ENCODE measurements at places on chromosomes 7 and 10.

DNA sequence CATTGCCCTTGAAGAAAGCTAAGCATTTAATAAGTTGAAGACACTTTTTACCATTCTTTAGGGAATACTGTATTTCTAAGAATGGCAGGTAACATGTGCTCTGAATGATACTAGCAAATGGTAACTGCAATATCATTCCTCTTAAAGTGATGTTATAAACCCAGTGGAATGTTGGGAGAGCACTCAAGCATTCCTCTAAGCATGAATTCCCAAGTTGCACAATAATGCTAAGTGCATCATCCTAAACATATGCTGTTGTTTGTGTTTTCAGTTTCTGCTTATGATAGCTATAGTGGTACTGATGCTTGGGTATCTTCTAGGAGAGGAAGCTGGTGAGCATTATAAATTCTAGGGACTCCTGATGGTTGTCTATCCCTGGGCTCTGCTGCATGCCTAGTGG lies 673.9 kb downstream of the PHTF2 start:
- DNase-seq: no peak

- DNase-seq: no peak
These were observed 62.5 kb upstream of the CHST15 start for GRCh38 chr10:124155781-124156435.

GRCh38 chr10:122181876-122182275 lies 89.2 kb upstream of the BTBD16 start:
- no peak for DNase-seq

DNA sequence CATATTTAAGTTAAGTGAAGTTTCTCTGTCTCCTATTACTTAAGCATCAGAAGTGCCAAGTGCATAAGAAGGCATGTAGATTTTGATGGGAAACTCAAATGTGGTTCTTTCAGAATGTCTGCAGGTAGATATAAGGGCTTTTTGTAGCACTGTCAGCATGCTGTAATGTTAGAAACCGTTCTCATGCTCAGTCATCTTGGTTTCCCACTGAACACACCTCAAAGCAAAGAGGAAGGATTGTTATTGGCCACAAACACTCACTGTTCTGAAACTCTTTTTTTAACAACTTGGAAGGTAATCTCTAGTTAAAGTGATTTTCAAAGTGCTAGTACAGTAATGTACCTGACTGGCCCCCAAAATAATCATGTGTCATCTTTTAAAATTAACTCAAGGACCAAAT lies 126.0 kb downstream of the AASS start:
- DNase-seq: no peak

DNA sequence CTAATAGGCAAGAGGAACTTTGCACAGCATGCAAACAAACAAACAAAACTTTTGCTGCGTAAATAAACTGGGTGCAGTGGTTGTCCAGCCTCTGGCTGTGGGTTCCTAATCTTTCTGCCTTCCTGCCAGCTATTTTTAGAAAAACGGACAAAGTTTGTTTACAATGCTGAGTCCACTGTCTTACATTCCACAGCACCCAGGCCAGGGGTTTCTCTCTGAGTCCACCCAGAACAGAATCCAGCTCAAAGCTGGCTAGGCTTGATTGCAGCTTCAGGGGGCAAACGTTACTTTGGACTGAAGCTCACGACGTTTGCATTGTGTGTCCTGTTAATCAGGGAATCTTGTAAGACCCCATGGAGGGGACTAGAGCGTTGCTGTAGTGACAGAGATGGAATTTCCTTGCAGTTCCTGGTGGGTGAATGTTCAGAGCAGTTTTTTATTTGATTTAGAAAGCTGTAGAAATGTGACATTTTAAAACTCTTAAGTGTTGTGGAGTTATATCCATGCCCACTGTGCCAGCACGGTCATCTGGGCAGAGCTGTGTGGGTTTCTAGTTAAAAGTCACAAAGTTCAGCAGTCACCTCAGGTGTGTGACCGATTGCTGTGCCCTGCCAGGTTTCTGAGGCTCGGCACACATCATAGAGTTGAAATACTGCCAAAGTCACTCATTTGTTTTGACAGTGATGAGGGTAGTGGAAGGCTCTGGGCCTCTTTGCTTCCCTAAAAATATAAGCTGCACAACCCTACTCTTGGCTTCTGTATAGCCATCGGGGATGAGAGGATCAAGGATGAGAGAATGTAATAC lies 247.0 kb downstream of the STK31 start:
- no peak for DNase-seq

DNA sequence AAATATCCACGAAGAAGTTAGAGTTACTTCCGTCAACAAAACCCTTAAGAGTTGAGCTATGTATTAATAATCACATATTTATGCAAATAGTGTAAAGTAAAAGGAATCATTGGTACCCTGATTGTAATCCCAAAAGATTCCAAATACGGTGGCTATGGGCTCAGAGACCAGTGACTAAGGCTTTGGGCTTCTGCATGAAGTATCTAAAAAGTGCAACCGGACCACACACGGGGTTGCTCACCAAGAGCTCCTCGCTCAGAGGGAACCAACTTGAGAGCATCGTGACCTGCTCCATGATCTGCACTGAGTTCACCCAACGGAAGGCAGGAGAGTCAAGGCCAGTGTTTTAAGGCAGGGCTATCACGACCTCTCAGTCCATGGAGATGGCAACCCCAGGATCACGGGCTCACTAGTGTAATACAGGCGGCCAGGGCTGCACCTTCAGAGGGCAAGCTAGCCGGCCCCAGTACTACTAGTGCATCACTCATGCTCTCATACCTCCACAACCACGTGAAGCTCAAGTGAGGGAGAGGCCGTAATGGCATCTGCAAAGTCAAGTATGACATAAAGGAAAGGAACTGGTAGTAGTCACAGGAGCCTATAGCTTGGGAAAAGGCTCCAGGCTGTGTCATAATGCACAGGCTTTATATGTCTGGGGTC lies 77.1 kb upstream of the CAMK2B start:
- DNase-seq: no peak

- DNase-seq: no peak
These were observed 12.4 kb upstream of the SEC24C start for GRCh38 chr10:73731588-73732375.

GRCh38 chr10:79093658-79094411 lies 25.1 kb downstream of the ZMIZ1 start:
- no peak for DNase-seq

DNA sequence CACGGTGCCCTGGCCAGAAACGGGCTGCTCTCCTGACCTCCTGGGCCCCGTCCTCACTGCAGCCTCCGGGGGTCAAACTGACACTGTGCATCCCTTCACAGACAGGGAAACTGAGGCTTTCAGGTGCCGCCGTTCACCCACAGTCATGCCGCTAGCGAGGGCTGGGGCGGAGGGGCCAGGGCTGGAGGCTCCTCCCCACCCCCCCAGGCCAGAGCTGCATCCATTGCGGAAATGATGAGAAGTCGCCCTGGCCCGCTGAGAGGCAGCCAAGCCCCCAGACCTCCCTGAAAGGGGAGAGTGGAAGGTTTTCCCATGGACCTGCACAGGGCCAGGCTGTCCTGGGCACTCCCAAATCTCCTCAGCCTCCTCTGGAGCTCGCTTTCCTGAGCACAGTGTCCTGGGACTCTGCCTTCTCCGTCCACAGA lies 16.5 kb upstream of the INPP5A start:
- DNase-seq: no peak

- no peak for DNase-seq
These were observed 121.3 kb downstream of the MYL10 start for GRCh38 chr7:101507791-101508252.

GRCh38 chr10:6123532-6123931 lies 34.7 kb downstream of the RBM17 start:
- no peak for DNase-seq

DNA sequence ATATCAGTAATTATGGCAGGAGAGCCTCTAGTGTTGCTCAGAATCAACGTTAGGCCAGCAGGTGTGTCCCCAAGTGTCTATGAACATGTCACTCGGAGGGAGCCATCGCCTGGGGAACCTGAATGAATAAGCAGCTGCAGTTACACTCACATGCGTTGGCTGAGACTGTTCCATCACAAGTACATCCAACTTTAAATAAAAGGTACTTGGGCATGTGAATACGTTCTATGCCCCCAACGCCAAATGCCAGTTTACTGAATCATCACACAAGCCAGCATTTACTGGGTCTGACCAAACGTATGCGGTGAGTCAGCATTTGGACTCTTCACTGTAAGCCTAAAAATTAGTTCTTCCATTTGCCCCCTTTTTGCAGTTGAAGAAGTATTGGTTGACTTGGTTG lies 207.6 kb upstream of the PLXNA4 start:
- DNase-seq: no peak

- DNase-seq: no peak
These were observed 516.7 kb upstream of the CELF2 start for GRCh38 chr10:10500937-10501336.

DNA sequence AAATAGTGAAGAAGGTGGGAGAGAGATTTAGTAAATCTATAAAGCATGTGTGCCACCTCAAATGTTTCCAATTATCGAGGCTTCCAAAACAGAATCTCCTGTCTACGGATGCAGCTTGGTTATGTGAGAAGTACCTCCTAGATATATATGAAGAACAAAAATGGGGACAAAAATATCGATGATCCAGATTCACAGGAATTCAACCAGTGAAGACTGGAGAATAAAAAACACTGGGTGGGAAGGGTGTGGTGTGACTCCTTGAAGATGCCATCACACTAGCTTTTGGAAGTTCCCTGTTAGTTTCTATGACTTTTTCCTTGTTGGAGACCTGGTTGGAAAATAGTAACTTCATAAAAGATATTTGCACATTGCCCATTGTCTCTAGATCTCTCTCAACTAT lies 152.4 kb downstream of the LRRC4 start:
- no peak for DNase-seq

DNA sequence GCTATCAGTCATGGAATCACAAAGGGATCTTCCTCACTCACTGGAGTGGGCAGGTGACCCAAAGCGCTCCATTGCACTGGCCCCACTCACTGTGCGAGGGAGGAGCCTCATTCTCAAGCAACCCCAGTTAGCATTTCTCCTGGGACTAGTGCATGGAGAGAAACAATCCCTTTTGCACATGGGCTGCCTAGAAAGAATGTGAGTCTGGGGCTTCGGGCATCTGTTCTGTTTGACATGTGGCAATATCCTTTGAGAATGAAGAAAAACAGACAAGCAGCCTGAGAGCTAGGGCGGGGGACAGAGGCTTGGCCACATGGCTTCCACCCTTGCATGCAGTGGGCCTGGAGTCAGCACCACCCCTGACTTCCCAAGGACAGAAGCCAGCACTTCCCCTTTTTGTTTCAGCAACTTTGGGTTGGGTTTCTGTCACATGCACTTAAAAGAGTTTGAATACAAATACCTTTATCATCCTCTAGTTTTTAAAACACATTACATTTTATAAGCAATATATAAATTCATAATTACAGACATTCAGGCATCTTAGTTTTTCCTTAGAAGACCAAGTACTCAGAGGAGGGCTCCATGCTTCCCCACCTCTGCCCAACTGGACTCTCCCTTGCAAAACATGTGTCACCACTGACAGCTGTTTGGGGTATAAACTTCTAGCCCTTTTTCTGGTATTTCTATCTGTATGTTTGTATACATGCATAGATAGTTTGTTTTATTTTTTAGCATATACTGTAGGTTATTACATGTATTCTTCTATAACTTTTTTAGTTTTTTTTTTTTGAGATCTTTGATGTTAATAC lies 73.8 kb downstream of the RBM20 start:
- DNase-seq: no peak

DNA sequence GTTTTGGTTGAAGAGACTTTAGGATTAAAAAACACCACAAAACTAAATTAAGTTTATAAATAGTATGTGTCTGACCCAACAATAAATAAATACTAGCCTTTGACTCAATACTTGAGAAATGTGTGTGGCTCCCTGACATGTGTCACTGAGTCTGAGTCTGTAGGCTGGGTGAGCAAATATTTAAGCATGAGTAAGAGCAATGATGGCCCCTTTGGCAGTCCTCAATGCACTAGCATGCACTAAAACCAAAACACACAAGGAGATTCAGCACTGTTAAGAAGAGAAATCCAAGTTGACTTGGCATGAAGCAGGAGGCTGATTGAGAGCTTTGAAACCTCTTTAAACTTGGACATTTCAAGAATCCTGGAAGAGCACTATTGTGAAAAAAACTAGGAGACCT lies 37.1 kb downstream of the CCDC71L start:
- no peak for DNase-seq

DNA sequence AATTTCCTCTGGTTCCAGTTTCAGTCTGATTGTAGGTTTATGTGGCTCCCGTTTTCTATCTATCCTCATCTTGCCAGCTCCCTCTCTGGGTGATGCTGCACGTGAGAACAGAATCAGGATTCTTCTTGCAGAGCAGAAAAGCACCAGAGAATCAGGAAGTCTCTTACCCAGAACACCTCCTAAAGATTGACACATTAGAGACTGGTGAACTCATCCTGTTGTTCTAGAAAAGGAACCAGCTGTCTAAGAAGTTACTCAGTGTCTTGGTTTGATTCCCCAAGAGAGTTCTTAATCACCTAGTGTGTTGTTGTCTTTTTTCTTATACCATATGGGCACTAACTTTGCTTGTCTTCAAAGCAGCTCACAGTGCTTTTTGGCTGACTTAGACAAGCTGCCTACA lies 152.4 kb downstream of the DGKI start:
- no peak for DNase-seq

DNA sequence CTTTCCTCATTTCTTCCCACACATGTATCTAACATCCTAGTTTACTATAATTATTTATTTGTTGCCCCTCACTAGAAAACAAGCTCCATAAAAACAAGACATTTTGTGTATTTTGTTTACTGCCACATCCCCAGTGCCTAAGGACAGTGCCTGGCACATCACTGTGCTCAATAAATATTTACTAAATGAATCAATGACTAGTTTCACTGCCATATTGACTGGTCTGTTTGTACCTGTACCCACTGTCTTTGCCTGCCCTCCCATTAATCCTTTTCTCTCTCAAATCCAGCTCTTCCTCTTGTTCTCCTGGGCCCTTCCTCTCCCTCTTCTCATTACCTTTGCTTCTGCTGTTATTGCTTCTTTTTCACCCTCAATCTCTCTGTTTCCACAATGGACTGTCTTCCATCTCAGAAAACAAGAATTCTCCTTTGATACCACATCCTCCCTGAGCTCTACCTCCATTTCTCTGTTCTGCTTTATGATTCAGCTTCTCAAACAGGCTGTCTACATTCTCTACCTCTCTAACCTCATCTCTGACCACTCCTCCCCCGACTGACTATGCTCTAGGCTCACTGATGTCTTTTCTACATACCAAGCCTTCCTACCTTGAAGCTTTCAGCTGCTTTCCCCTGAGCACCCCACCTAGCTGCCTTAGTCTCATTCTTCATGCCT lies 8.3 kb upstream of the FAM133B start:
- no peak for DNase-seq

DNA sequence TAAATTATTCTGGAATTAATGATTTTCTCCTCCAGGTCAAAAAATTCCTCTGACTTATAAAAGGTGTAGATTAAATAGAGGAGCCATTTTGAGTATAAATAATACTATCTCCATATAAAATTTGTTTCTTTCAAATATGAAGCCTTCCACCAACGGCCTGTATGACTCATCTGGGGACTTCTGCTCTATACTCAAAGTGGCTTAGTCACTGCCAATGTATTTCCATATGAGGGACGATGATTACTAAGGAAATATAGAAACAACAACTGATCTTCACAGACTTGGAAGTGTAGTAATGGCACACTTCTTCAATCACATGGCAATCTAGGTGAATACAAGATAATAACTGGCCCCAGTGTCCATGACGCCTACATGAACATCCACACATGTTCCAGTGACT lies 335.6 kb upstream of the HGF start:
- DNase-seq: no peak

GRCh38 chr7:135748770-135749169 lies at the start of gene FAM180A:
Gene FAM180A, minus strand, starts transcription at chr7:135748813. Its CDS starts 233 bp downstream, at chr7:135748580.
- DNase-seq: no peak

- no peak for DNase-seq
These were observed 233.8 kb downstream of the C7orf25 start for GRCh38 chr7:42677751-42678699.

- no peak for DNase-seq
These were observed 141.4 kb upstream of the PRKCQ start for GRCh38 chr10:6721480-6721879.

Measured in stimulated activated CD8-positive, alpha-beta memory T cell treated with anti-CD3 and anti-CD28 coated beads, Interleukin-4, amount 100 ng/mL, for 4 hours (primary cell).